ENCODE measurements at places on chromosomes 1 and 21. TPM values are rescaled to one million over a fixed set of nuclear protein-coding genes. Genes with fewer than 3 reads are reported as not detected.

The PDZK1IP1 gene
- not detected for total RNA-seq

The MAP1LC3C gene
- total RNA-seq: not detected

The KCNE2 gene
- not detected for total RNA-seq

The C1orf159 gene
- 20.0 TPM for total RNA-seq

The EPHA8 gene
- total RNA-seq: not detected

The ATP1A4 gene
- total RNA-seq: not detected

The LIPI gene
- total RNA-seq: not detected

The SHISAL2A gene
- total RNA-seq: 13.1 TPM

The CHAF1B gene
- total RNA-seq: 35.2 TPM

The BCL2L15 gene
- total RNA-seq: 0.74 TPM

The CYP4B1 gene
- not detected for total RNA-seq

The ZNF695 gene
- 0.63 TPM for total RNA-seq

The SYPL2 gene
- 0.13 TPM for total RNA-seq

The GJA8 gene
- total RNA-seq: not detected

The IRF6 gene
- 0.86 TPM for total RNA-seq

The DCST1 gene
- not detected for total RNA-seq

The TRNP1 gene
- 0.55 TPM for total RNA-seq

The EFNA3 gene
- total RNA-seq: 3.1 TPM

The NOL9 gene
- total RNA-seq: 59.2 TPM

The FMO4 gene
- total RNA-seq: 1.4 TPM

The VSIG8 gene
- total RNA-seq: not detected

The LRRC53 gene
- total RNA-seq: not detected

The ATP5IF1 gene
- total RNA-seq: 149 TPM

The KMO gene
- not detected for total RNA-seq

The SLC44A5 gene
- total RNA-seq: 0.23 TPM

The RHD gene
- total RNA-seq: not detected

The ATP8B2 gene
- 73.1 TPM for total RNA-seq

The OR2T29 gene
- total RNA-seq: not detected

The CD244 gene
- total RNA-seq: 2.1 TPM

The SH2D2A gene
- 233 TPM for total RNA-seq

The CHI3L1 gene
- total RNA-seq: not detected

The ALX3 gene
- total RNA-seq: not detected

The OR6N1 gene
- not detected for total RNA-seq

The SPRR2F gene
- not detected for total RNA-seq

The TNFRSF8 gene
- total RNA-seq: 1.4 TPM

The ZMYM4 gene
- 30.2 TPM for total RNA-seq

The LAMB3 gene
- total RNA-seq: 2.7 TPM

The COL16A1 gene
- not detected for total RNA-seq

Measured in activated CD8-positive, alpha-beta memory T cell treated with anti-CD3 and anti-CD28 coated beads for 36 hours (primary cell).